Airway epithelial cell (primary cell): ENCODE measurements at places on chromosomes 2 and 18. TPM values are rescaled to one million over a fixed set of nuclear protein-coding genes. Genes with fewer than 3 reads are reported as not detected.

The KIAA2012 gene
- not detected in 2 replicates for total RNA-seq

The DNPEP gene
- 35.7 and 41.8 TPM in 2 replicates for total RNA-seq

The VIT gene
- 0.07 TPM in 1 of 2 replicates, not detected in the other for total RNA-seq

The DAW1 gene
- 0.35 and 0.79 TPM in 2 replicates for total RNA-seq

The CTDSP1 gene
- total RNA-seq, result 52.4 and 72.9 TPM in 2 replicates

The COL3A1 gene
- 16.9 and 18.9 TPM in 2 replicates for total RNA-seq

The FEV gene
- total RNA-seq, result not detected in 2 replicates

The CAPG gene
- total RNA-seq, result 400 and 475 TPM in 2 replicates

The CNGA3 gene
- total RNA-seq, result not detected in 2 replicates

The ANKMY1 gene
- total RNA-seq, result 5.9 and 6.9 TPM in 2 replicates

The REG1B gene
- not detected in 2 replicates for total RNA-seq

The LYPD1 gene
- not detected in 2 replicates for total RNA-seq

The CYP27C1 gene
- 1.1 and 1.7 TPM in 2 replicates for total RNA-seq

The ZNF521 gene
- 0.21 TPM in 1 of 2 replicates, not detected in the other for total RNA-seq

The TNFAIP6 gene
- total RNA-seq, result 0.35 TPM in 1 of 2 replicates, not detected in the other

The ANO7 gene
- 0.79 and 1.1 TPM in 2 replicates for total RNA-seq

The SNED1 gene
- total RNA-seq, result 0.05 and 0.14 TPM in 2 replicates

The RUFY4 gene
- not detected in 2 replicates for total RNA-seq

The TCF7L1 gene
- total RNA-seq, result 4.9 and 5.8 TPM in 2 replicates

The CNPPD1 gene
- total RNA-seq, result 42.9 and 50.6 TPM in 2 replicates

The LYPD6B gene
- 6.0 and 7.3 TPM in 2 replicates for total RNA-seq

The PSTPIP2 gene
- 17.2 and 20.2 TPM in 2 replicates for total RNA-seq

The NT5DC4 gene
- not detected in 2 replicates for total RNA-seq
